ENCODE measurements at places on chromosomes 2 and 18. TPM values are rescaled to one million over a fixed set of nuclear protein-coding genes. Genes with fewer than 3 reads are reported as not detected.

Gene RGPD8
- total RNA-seq, result 5.0 TPM

Gene VSNL1
- total RNA-seq, result not detected

Gene SANBR
- total RNA-seq, result 13.8 TPM

Gene CHRND
- total RNA-seq, result not detected

Gene APOB
- not detected for total RNA-seq

Gene SMIM21
- not detected for total RNA-seq

Gene CHST9
- total RNA-seq, result not detected

All from PC-9 (cell line).